ELR (cell line): ENCODE measurements at places on chromosomes 6 and 20.

DNA sequence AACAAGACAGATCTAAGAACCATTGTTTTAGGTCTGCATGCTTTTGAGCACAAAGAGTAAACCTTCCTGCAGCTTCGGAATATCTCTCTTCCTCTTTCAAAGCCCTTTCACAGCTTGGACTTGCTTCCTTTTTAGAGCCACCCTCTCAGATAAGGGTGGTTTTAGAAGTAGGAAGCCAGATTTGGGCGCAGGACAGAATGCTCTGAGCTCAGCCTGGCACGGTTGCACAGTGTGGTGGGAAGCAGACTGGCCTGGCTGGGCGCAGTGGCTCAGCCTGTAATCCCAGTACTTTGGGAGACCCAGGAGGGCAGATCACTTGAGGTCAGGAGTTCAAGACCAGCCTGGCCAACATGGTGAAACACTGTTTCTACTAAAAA is 35.6 kb upstream of the PNRC1 start:
- no peak for DNase-seq

GRCh38 chr6:132607544-132608233 is 16.4 kb downstream of the TAAR2 start:
- DNase-seq = no peak

DNA sequence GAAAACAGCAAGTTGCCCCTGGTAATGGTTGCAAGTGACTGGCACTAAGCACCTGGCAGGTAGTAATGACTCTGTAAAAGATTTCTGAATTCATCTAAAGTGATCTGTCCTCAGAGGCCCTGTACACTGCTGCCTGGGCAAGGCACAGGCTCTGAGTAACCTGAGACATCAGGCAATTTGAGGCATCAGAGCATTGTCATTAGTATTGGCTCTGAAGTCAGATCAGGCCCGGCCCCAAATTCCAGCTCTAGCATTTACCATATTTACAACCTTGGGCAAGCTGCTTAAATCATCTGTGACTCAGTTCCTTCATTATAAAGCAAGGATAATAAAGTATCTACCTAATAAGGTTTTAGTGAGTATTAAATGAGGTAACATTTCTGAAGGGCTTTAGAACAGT is 17.3 kb upstream of the TENT5A start:
- DNase-seq = peak; percentile 48

DNA sequence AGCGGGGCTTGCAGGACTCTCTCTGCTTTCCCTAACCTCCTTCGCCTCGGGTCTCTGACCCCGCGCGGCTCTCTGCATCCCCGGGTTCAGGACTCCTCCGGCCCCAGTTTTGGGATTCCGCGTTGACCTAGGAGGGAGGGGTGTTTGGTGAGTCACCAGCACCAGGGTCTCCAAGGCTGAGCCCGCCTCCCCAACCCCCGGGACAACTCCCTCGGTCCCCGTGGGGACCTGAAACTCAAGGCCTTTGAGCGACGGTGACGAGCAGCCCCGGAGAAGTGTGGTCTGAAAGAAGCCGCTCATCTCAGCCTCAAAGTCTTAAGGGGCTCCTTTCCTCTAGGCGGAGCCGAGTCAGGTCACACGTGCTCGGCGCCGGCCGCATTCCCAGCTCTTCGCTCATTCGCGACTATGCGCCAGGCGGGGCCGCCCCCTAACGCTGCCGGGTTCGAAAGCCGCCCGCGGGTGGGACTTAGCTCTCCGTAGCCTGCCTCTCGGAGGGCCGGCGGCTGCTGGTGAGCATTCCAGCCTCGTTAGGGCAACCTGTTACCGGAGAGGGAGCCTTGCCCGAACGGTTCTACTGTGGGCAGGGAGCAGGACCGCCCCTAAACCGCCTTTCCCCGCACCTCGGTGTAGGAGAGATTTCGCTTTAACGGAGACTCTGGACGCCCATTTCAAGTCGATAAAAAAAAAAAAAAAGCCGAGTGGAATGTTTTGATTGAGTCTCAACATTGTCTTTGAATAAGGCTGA is 3.0 kb upstream of the PRDM13 start:
- peak; percentile 49 for DNase-seq

DNA sequence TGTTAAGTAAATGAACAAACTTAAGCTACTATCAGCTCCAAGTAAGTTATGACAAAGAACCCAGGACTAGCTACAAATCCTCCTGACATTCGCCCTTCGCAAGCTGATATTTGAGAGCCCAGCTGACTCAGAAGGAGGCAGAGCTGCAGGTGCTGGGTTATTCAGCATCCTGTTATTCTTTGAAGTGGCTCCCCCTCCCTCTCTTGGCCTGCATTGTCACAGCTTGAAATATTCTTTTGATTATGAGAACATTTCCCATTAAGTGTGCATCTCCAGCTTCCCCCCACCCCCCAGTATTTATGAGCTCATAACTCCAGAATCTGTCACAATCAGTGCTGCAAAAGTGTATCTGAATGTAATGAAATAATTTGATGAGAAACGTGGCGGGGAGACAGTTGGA is 78.8 kb upstream of the RALY start:
- DNase-seq = peak; percentile 86

DNA sequence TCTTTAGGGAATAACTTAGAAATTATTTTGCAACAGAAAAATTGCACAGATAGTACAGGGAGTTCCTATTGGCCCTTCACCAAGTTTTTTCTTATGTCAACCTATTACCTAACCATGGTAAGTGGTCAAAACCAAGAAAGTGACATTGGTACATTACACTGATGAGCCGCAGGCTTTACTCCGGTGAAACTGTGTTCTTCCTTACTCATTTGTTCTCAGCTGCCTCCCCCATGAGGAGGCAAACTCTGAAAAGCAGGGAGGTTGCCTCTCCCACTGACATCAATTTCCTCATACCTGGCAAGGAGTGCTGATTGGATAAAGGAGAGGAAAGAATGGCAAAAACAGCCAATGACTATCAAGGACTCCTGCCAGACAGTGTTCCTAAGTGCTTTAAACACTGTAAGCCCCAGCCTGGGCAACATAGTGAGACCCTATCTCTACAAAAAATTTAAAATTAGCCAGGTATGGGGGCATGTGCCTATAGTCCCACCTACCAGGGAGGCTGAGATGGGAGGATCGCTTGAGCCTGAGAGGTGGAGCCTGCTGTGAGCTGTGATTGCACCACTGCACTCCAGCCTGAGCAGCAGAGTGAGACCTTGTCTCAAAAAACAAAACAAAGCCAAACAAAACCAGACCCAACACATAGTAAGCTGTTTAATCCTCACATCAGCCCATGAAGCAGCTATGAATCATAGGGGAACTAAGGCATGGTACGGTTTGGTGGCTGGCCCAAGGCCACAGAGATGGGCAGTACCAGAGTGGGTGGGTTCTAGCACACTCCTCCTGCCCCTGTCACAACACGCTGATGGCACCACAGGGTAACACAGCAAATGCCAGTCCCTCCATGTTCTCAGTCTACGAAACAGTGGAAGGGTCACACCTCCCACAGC is 24.7 kb downstream of the C20orf203 start:
- DNase-seq = peak; percentile 50

DNA sequence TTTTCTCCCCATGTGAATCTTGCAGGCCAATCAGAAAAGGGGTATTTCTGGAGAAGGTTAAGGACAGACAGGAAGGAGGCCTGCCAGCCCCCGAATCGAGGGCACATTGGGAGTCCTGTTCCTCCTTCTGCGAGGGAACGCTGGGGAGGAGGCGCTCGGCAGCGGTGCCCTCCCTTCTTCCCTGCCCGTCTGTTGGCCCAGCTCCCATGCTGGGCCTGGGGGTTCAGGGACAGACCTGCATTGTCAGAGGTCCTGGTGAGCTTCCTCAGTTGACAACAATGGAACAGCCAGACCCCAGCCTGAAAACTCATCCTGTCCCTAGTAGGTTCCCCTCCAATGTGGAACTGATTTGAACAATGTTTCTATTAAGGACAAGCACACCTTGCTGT is 15.1 kb upstream of the SYNJ2 start:
- DNase-seq = no peak

GRCh38 chr20:59988141-59988540 is 29.9 kb downstream of the CDH26 start:
- peak; percentile 49 for DNase-seq

GRCh38 chr6:138529478-138529877 is 30.2 kb upstream of the NHSL1 start:
- no peak for DNase-seq

GRCh38 chr6:2861060-2861821 is 19.6 kb upstream of the SERPINB1 start:
- DNase-seq = no peak

DNA sequence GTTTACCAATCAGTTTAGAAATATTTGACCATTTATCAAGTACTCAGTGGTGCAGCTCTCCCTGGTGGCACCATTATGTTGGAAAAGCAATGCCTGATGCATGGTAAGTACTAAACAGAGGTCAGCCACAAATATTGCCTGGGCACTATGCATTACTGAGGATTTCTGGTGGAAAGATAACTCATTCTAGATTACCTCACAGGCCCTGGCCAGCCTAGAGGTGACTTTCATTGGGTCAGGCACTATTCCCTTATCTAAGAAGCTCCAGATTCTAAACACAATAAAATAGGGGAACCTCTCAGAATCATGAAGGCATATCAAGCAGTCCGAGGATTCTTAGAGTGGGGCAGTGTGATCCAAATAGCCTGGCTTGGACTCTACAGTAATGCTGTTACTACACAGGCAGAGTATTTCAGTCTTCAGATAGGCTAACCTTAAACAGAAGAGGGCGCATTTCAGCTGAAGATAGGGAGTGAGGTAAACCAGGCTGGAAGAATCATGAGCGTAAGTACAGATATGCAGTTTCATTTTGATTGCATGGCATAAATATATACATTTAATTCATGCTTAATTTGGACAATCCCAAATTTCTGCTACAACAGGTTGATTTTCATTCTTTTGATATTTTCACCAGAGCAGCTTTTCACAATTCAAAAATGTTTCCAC is 12.1 kb downstream of the LGSN start:
- peak; percentile 65 for DNase-seq

GRCh38 chr6:124994648-124995047 is 32.4 kb downstream of the RNF217 start:
- no peak for DNase-seq

GRCh38 chr6:27541212-27541932 is 68.5 kb upstream of the ZNF184 start:
- DNase-seq = peak; percentile 81

- DNase-seq = peak; percentile 25
Measured at GRCh38 chr20:59223182-59223601, 59.6 kb downstream of the ZNF831 start.

GRCh38 chr6:143556529-143556928 is 45.0 kb upstream of the FUCA2 start:
- peak; percentile 95 for DNase-seq

- no peak for DNase-seq
Measured at GRCh38 chr6:53109612-53110011, 39.0 kb downstream of the GCM1 start.

DNA sequence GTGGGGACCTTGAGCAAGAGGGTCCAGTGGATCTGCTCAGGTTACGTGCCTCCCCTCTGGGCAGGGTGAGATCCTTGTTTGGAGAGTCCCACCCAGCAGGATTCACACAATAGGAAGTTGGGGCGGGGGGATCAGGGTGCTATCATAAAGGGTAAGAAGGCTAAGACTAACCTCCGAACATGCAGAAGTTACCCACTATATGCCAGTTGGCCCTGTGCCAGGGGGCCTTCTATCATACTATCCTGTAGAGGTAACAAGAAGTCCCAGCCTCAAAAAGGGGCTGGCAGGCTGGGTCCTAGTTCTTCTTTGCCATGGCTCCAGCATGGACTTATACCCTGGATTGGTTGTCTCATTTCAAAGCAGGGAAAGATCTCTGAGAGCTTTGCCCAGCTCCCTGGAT is 94.1 kb downstream of the CDH26 start:
- no peak for DNase-seq

- no peak for DNase-seq
Measured at GRCh38 chr20:51164731-51165130, 141.8 kb upstream of the KCNG1 start.

DNA sequence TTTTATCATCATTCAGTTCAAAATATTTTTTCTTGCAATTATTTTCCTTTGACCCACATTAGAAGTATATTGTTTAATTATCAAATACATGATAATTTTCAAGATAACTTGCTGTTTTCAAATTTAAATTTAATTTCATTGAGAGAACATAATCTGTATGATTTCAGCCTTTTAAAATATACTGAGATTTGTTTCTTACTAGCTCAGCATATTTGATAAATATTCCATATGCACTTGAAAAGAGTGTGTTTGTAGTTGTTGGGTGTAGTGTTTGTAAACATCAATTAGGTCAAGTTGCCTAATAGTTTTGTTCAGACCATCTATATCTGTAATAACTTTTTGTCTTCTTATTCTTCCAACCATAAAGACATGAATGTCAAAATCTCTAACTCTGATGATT is 19.0 kb upstream of the RFX6 start:
- no peak for DNase-seq

GRCh38 chr6:129875610-129876520 is 14.8 kb upstream of the TMEM244 start:
- DNase-seq = no peak

GRCh38 chr20:25336561-25337422 is 53.8 kb downstream of the ABHD12 start:
- peak; percentile 17 for DNase-seq

- no peak for DNase-seq
Measured at GRCh38 chr20:8413691-8414090, 281.6 kb downstream of the PLCB1 start.

DNA sequence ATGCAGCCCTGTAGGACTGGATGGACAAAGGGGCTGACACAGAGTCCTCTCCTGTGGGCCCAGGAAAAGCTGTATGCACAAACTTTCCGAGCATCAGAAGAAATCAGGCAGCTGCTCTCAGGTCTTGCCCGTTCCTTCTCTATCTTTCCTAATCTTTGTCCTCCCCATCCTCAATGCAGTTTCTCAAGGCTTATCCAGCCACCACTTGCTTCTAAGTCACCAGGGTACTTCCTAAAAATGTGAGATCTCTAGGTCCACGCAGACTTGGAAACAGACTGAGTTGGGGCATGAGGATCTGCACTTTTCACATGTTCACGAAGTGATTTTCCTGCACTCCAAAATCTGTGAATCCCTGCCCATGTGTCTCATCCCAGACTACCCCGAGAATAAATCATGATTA is 394.5 kb upstream of the SLC35B3 start:
- no peak for DNase-seq

DNA sequence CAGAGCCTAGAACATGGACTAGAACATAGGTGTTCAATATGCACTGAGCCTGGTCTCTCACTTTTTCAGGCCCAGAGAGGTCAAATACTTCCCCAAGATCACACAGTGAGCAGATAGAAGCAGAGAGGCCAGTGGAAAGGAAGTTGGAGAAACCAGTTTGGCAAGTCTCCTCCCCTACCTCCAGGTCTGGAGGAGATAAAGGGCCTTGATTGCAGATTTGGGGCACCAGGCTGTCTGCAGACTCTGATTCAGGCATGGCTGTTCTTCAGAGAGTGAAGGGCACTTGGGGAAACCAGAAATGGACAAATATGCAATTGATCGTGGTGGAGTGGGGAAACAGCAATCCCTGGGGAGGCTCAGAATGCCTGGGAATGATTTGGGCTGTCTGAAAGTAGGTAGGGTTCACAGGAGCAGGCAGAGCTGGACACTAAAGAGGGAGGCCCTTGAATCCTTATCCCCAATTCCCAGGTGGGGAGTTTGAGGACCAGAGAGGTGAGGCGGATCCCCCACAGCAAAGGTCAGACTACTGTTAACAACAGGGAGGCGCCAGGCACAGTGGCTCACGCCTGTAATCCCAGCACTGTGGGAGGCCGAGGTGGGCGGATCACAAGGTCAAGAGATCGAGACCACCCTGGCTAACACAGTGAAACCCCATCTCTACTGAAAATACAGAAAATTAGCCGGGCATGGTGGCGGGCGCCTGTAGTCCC is 2.3 kb downstream of the PEDS1 start:
- no peak for DNase-seq

GRCh38 chr6:159981403-159982245 is 12.7 kb downstream of the IGF2R start:
- DNase-seq = peak; percentile 77
